ENCODE measurements at places on chromosomes 12 and 14. TPM values are rescaled to one million over a fixed set of nuclear protein-coding genes. Genes with fewer than 3 reads are reported as not detected.

DNA sequence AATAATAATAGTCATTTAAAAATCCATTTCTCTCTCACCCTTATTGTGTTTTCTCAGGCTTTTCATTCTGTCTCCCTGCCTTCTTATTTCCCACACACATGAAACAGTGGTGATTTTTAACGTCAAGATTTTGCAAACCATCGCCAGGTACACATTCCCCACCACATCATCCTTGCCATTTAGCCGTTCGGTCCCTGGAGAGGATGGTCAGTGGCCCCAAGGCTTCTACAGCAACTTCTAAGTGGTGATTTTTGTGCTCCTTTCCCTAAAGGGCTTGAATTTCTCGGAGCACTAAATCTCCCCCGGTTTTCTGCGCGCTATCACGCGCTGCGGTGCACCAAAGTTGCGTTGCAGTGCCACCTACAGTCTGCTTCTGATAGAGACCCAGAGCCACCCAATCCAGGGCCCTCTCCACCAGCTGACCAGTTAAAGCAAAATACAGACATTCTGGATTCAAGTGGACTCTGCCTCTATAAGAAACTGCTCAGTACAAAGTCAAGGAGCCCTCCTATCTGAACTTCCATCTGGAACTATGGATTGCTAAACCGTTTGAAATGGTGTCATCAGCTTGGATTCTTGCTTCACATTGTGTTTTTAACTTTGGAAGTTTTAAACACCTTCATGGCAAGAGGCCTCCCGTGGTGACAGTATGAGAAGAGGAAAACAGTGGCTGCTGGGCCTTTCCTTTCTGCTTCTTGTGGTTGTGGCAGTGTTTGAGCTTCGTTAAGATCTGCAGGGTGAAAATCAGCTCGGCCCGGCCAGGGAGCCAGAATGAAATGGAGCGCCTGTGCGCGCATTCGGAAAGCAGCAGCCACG is 234.0 kb downstream of the SPTSSA start:
- peak; percentile 44 for DNase-seq

Gene SERPINA3
- under 0.01 TPM for total RNA-seq

DNA sequence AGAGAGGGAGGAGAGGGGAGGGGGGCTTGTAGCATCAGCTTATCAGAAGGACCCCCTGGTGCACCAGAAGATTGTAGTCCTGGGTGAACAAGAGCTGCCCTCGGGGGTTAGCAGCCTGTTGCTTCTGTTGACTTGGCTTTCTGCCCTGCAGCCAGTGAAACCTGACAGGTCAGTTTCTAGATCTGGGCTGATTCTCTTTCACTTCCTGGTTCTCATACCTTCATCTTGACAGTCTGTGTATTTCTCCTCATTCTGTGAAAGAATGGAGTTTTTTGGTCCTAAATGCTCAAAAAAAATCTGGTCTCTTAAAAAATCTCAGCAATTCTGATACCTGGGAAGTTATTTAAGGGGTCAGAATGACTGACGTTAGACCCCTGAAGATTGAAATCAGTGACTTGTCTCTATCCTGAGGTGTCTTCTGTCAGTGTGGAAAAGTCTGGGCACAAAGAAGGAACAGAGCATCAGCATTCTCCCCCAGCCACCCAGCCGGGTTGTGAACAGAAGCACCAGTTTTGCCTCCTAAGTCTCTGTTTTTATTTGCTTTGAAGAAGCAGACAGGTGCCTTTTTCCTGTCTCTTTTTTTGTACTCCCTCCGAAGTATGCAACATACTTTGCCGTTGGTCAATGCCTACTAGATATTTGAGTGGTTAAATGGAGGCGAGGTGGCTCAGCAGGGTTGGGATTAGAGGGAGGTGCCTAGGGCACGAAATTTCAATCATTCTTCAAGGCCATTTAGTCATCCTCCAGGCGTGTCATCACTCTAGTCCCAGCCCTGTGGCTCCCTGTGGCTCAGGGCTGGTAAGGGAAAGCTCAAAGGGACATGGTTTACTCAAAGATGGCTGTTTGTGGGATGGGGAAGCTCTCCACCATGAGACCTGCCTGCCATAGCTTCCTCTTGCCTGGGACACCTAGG is 24.0 kb downstream of the TTC9 start:
- DNase-seq, result no peak

Gene CARMIL3
- total RNA-seq, result not detected

GRCh38 chr14:22336031-22336430 is 253.0 kb downstream of the DAD1 start:
- DNase-seq, result no peak

Gene SPTB
- total RNA-seq, result under 0.01 TPM

DNA sequence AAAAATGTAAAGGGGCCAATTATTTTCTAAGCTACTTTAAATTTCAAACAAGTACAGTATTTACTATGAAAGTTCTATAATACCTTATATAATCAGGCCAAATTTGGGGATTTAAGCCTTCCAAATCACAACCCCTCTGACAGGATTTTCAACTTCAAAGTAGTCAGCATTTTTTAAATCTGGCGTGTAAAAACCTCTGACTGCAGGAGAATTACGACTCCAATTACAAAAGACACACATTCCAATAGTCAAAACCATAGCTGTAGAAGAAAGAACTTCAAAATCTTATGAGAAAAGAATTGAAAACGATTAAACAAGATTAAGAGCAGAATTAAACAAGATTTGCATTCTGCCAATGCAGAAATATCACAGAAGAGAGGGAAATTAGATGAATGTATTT is 12.7 kb downstream of the OSBPL8 start:
- DNase-seq, result no peak

DNA sequence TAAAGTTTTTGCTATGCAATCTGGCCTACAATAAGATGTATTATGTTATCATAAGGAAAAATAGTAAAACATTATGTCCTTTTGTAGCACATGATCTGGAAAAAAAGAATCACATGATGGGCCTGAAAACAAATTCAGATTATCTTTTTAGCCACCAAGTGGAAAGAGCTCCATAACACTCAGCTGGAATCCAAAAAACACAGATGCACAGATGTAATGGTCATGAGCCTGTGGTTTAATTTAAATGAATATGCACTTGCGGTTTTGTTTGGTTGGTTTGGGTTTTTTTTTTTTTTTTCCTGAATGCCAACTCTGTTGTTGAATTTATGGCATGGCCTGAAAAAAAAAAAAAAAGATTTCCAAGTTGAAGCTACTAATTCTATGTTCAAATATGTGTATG is 4.1 kb downstream of the KCNC2 start:
- no peak for DNase-seq
